ENCODE measurements at places on chromosomes 4 and X.

DNA sequence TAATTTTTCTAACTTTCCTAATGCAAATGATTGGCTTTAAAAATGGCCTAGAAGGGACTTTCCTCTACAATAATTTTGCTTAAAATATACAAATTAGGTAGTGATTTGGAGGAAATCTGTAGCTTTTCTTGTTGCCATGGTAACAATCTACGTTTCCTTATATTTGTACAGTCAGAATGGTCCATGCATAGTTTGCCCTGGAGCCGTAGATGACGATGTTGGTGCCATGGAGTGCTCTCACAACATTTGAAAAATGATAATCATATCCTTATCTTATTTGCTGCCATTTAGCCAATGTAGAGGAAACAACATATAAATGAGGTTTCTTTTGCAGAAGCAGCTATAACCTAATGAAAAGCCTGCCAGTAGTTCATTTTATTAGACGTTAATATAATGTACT, 89.0 kb upstream of the NMU start:
- DNase-seq, result no peak

DNA sequence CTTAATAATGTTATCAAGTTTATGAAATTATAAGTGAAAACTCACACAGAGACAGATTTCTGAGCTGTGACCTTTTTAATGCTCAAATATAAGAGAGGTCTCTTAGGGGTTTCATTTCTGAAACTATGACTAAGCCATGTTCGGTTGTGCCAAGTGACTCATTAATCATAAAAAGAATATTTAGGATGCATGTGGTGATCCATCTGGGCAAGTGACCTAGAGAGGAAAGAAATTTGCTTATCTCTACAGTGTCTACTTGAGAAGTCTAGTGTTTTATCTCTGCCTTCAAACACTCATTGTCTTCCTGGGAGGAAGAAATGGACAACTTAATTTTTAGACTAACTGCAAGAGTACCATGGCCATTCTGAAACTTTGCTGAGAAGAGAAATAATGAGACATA, 545.3 kb upstream of the GRID2 start:
- no peak for DNase-seq

- DNase-seq, result no peak
These were observed 132.0 kb downstream of the CPZ start for GRCh38 chr4:8724436-8725070.

DNA sequence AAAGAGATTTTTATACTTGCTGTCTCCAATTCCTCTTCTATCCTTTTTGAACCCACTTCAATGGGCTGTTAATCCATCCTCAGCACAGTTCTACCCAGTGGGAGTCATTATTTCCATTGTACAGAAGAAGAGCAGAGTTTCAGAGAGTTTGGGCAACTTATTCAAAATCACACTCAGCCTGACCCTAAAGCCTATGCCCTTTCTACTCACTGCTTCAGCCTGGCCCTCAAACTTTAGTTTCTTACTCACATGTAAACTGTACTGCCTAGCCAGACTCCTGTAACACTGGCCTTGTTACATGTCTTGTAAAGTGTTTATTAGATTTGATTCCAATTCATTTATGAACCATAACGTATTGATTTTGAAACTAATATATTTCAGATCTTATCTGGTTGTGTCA, 25.1 kb upstream of the USO1 start:
- DNase-seq, result no peak

DNA sequence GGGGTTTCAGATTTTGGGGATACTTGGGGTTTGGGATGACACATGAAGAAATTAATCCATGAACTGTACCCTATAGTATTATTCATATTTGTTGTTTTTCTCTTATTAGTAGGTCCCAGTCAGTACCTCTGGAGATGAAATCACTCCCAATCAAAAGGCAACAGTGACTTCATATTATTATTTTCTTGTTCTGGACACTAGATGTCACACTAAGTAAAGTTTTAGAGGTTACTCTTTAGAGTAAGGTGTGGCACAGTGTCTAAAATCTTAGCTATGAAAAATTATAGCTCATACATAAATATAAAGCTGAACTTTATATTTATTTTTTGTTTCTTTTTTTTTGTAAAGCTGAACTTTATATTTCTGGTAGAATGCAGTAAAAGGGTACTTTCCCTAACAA, 35.1 kb downstream of the FAM114A1 start:
- peak; percentile 11 for DNase-seq

GRCh38 chr4:48698029-48698971, 81.8 kb downstream of the FRYL start:
- DNase-seq, result no peak

All from RPMI8226 (cell line).